ENCODE measurements at places on chromosomes 2 and 18.

GRCh38 chr2:153163055-153163454, 315.5 kb downstream of the RPRM start:
- DNase-seq, result no peak

- no peak for DNase-seq
These were observed 248.9 kb upstream of the RBBP8 start for GRCh38 chr18:22684268-22684667.

- no peak for DNase-seq
These were observed 257.2 kb downstream of the DYSF start for GRCh38 chr2:71710367-71711132.

GRCh38 chr2:132503701-132504100, 87.1 kb downstream of the GPR39 start:
- DNase-seq, result no peak

DNA sequence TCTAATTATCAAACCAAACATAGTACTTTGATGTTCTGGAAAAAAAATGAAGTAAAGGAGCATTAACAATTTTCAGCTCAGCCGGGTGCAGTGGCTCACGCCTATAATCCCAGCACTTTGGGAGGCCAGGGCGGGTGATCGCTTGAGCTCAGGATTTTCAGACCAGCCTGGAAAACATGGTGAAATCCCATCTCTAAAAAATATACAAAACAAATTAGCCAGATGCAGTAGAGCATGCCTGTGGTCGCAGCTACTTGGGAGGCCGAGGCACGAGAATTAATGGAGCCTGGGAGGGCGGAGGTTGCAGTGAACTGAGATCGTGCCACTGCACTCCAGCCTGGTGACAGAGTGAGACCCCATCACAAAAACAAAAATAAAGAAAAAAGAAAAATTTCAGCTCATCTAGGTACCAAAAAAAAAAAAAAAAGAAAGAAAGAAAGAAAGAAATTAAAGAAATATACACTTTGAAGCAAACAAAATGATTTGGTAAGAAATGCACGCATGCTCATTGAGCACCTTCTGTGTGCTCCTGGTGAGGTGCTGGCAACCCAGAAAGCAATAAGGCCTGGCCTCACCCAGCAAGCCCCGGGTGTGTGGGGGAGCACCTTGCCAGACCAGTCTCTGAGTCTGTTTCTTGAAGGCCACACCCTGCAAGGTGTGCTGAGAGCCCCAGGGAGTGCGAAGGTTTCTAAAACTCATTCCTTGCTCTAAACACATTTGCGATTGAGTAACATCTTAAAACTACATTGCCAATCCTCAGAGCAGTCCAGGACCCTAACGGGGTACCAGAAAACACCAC, 133.5 kb downstream of the TFCP2L1 start:
- no peak for DNase-seq

DNA sequence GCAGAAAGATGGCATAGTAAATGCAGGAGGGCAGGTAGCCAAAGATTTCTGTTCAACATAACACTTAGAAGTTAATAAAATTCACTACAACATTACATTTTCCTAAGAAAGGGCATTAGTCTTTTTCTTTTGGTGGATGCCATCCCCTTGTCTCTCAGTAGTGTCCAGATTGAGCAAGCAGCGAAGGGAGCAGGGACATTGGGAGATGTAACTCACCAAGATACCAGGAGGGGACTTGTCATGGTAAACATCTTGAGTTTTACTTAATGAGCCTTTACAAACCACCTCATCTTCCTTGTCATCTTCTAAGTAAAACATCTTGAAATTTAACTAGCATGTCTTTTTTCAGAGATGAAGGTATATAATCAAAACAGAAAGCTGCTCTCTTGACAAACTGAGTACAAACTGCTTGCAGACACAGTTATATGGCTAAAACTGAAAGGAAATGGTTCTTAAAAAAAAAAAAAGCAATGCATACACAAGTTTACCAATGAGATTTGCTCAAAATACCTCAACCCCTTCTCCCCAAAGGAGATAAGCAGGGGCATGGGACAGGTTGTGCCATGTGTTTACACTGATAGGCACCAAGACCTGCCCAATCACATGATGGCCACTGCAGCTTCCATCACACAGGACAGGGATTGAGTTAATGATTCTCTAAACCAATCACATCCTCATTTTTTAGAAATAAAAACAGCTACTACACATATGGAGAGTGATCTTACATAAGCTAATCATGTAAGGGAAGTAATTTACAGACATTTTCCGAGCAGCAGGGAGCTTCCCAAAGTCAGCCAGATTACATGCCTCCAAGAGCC, 30.3 kb downstream of the LPIN2 start:
- no peak for DNase-seq

GRCh38 chr2:18476484-18476883, 84.0 kb downstream of the RDH14 start:
- DNase-seq, result no peak

GRCh38 chr2:234691214-234691575, 194.3 kb upstream of the ARL4C start:
- no peak for DNase-seq

- no peak for DNase-seq
These were observed 374.3 kb upstream of the MC4R start for GRCh38 chr18:60746919-60747318.

GRCh38 chr2:101788995-101789970, 91.8 kb downstream of the MAP4K4 start:
- DNase-seq, result no peak

DNA sequence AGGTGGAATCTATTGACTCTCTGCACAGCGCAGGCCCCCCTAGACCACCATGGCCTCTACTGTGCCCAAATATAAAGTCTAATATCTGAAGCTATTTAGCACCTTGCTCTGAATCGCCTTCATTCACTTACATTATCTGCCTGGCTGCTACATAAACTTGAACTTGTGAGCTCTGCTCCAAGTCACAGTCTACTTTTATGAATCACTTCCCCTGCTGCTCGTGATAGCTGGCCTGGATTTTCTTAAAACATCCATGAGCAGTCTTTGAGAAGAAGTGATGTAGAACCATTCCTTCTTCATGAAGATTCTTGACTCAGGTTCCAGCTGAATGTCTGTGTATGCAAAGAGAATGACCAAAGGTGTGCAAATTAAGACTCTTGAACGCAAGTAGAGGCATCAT, 359.5 kb downstream of the RND3 start:
- no peak for DNase-seq

DNA sequence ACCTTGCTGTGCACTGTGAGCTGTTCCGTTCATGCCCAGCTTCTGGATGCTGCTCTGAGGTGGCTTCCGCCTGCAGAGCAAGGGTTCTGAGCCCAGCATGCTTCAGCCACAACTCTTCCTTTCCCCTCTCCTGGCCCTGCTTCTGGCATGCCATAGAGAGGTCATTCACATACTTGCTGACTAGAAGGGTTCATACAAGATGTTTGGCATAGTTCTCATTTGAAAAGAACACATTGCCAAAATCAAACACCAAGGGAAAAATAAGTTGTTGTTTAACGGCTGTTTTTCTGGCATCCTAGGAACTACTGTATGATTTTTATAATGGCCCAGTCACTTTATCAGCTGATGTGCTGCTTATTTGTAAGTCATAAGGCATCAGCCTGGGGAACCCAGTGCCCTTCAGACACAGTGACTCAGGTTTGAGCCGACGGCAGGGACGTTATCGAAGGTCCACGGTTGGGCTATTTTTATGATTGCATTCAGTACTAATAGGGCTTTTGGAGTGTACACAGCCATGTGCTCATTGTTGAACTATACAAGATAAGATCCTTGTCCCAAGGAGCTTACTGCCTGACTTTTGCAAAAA, 53.9 kb upstream of the CTAGE1 start:
- no peak for DNase-seq

GRCh38 chr2:231541645-231542044, 11.4 kb upstream of the NMUR1 start:
- DNase-seq, result no peak

DNA sequence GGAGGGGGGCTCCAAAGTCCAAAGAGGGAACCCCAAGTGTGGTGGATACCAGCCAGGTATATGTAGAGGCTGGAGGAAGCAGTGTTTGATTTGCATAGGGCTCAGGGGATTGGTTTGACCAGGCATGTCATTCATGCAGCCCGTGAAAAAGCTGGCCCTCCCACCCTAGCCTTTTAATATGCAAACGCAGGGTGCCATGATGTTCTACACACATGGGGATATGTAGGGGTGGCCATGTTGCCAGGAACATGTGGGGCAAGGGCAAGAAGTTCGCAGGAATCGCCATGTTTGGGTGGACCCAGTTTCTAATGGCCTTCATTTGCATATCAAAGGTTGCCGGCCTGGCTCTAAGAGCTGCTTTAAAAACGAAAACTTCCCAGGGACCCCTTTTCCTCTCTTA, 33.6 kb downstream of the B3GNT7 start:
- DNase-seq, result no peak

- DNase-seq, result no peak
These were observed 31.9 kb downstream of the CNRIP1 start for GRCh38 chr2:68287580-68288441.

All from cortex of kidney (tissue), 1 donor.